ENCODE measurements at places on chromosomes 1 and 21.

GRCh38 chr1:37633040-37633937 lies 1.4 kb downstream of the RSPO1 start:
- no peak for ATAC-seq

- no peak for ATAC-seq
Observed at GRCh38 chr1:29281571-29281970, 45.2 kb downstream of the PTPRU start.

GRCh38 chr21:31201144-31201543 lies 142.9 kb downstream of the TIAM1 start:
- ATAC-seq: peak; percentile 55

DNA sequence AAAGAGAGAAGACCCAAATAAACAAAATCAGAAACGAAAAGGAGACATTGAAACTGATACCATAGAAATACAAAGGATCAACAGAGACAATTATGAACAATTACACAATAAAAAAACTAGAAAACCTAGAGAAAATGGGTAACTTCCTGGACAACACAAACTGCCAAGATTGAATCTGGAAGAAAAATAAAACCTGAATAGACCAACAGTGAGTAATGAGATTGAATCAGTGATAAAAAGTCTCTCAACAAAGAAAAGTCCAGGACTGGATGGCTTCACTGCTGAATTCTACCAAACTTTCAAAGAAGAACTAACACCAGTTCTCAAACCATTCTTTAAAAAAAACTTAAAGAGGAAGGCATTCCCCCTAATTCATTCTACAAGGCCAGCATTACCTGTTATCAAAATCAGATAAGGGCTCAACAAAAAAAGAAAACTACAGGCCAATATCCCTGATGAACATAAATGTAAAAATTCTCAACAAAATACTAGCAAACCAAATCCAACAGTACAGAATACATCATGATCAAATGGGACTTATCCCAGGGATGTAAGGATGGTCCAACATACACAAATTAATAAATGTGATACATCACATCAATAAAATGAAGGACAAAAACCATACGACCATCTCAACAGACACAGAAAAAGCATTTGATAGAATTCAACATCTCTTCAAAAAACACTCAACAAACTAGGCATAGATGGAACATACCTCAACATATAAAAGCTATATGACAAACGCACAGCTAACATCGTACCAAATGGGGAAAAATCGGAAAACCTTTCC lies 119.9 kb downstream of the ACBD6 start:
- no peak for ATAC-seq

- no peak for ATAC-seq
Observed at GRCh38 chr1:101022294-101022693, 3.3 kb downstream of the DPH5 start.

Data from gastroesophageal sphincter (tissue), 4 donors.